ENCODE measurements at places on chromosomes 3 and 15. TPM values are rescaled to one million over a fixed set of nuclear protein-coding genes. Genes with fewer than 3 reads are reported as not detected.

Gene DCP1A
- total RNA-seq, result 80.2 TPM

Gene MEIS2
- total RNA-seq, result 0.21 TPM

Gene TTC21A
- 5.6 TPM for total RNA-seq

Gene ZPLD1
- total RNA-seq, result not detected

Gene TIMP4
- total RNA-seq, result not detected

Gene SKOR1
- 1.9 TPM for total RNA-seq

Gene MORC1
- 0.84 TPM for total RNA-seq

Gene MTHFS
- 19.1 TPM for total RNA-seq

Gene TMEM266
- total RNA-seq, result not detected

Gene DGKG
- total RNA-seq, result 2.5 TPM

Gene EPHB1
- 0.63 TPM for total RNA-seq

All from mononuclear cell (primary cell).